K562 (cell line): ENCODE measurements at places on chromosomes 3 and 15. TPM values are rescaled to one million over a fixed set of nuclear protein-coding genes. Genes with fewer than 3 reads are reported as not detected.

ACKR4 gene
- not detected in 2 replicates for total RNA-seq

CEP19 gene
- 2.3 and 2.5 TPM in 2 replicates for total RNA-seq

C3orf85 gene
- not detected in 2 replicates for total RNA-seq

STARD9 gene
- 3.9 and 6.0 TPM in 2 replicates for total RNA-seq

- no peak for DNase-seq
Measured at GRCh38 chr15:62428259-62428658, 263.2 kb upstream of the C2CD4B start.

DNA sequence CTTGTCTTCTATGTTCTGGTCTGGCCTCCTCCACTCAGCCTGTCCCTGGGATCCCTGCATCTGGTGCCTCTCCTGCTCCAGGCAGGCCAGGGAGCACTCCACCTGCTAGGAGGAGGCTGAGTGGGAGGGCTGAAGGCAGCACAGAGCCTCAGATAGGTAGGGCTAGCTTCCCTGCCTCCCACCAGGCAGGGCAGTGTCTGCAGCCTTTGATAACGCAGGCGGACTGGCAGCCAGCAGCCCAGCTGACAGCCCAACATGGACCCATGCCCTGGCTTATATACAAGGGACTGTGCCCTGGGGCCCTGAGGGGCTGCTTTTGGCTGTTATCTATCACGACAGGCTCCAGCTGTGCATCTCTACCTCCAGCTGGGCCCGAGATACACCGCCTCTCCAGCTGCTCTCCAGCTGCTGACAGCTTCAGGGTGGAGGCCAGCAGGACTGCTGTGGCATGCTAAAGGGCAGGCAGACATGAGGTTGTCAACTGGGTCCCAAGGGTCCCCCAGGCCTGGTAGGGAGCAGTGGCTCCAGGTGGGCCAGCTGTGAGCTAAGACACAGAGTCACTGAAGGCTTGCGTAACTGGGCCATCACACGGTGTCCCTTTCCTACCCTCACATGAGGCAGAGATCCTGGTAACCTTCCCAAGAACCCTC, 5.2 kb upstream of the CLK3 start:
- peak; percentile 94 for DNase-seq

DNA sequence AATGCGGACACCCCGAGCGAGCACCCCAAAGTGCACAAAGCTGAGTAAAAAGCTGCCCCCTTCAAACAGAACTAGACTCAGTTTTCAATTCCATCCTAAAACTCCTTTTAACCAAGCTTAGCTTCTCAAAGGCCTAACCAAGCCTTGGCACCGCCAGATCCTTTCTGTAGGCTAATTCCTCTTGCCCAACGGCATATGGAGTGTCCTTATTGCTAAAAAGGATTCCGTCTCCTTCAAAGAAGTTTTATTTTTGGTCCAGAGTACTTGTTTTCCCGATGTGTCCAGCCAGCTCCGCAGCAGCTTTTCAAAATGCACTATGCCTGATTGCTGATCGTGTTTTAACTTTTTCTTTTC, 5.3 kb downstream of the BHLHE40 start:
- no peak for DNase-seq

DNA sequence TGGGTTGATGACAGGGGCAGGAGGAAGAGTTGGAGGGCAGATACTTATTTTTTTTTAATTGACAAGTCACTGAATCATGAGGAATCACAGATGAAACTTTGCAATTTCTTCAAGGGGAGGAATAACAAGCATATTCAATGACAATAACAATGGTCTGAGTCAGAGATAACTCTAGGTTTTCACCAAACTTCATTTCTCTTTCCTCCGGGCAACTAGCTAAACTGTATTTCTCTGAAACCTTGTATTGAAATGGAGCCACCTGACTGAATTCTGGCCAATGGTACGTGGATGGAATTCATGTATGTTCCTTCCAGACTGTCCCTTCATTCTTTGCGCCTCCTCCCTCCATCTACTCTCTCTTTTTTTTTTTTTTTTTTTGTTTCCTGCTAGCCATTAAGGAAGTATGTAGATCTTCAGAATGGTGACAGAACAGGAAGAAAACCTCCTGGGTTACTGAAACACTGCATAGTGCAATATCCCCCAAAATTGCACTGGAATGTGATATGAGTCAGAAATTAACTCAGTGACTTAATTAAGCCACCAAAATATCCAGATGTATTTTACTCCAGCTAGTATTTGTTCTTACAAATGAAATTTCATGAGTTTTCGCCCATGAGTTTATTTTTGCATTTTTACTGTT, 495.4 kb downstream of the OTOL1 start:
- no peak for DNase-seq

GRCh38 chr3:31237887-31238286, 294.8 kb upstream of the STT3B start:
- DNase-seq = no peak

GRCh38 chr3:33855884-33856546, 57.6 kb downstream of the PDCD6IP start:
- DNase-seq = no peak

DNA sequence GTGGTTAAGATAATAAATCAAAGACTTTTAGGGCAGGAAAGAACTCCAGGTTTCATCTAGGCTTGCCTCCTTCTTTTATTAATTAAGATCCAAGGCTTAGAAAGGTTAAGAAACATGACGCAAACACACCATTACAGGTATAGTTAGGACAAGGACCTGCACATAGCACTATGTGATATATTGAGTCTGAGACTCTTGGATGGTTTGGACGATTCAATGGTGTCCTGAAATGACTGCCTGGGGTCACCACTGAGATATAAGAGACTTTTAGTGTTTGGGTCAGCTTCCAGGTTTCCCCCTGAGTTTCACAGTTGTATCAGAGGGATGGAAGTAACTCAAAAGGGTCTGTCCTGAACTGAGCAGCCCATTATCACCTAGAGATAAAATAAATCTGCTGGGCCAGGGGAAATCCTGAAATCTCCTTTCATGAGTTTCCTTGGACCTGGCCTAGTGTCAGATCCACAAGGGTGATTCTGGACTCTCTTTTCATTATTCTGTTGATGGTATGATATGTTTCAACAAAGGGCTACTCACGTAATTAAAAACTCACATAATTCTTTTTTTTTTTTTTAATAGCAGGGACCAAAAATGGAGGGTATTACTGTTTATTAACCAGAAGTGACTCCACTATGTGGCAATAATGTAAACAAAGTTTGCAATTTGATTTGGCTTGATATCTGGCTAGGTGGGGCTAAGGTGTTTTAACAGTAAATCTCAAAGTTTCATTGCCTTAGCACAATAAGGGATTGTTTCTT, 55.6 kb upstream of the ADGRG7 start:
- DNase-seq = no peak

GRCh38 chr3:64456674-64457073, 231.1 kb downstream of the ADAMTS9 start:
- DNase-seq = no peak

DNA sequence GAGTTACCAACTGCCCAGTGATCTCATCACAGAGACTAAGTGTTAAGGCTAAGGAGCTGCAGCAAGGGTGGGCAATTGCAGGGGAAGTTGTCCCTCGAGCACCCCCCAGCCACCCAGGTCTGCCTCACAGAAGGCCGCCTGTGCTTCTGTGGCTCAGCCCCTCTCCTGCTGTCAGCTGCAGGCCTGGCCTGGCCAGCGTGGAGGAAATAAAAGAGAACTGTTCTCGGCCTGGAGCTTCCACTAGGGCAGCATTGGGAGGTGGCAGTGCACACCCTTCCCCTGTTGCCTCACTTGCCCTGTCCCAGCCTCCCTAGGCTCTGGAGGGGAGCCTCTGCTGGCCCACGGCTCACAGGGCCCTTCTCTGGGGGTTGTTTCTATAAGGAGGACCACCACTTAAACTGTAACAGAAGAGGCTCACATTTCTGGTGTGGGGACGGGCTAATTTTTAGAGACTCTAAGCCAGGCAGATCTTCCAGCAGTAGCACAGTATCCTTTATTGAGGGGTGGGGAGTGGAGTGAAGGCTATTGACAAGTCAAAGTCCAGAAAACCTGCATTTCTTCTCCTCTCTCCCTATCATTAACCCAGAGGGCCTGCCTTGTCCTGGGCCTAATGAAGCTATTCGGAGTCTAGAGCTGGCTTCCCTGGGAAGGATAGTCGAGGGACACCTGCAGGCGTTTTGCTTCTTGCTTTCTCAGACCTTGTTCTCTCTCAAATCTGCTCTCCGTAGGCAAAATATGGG, 75.6 kb upstream of the ADPGK start:
- DNase-seq = no peak

DNA sequence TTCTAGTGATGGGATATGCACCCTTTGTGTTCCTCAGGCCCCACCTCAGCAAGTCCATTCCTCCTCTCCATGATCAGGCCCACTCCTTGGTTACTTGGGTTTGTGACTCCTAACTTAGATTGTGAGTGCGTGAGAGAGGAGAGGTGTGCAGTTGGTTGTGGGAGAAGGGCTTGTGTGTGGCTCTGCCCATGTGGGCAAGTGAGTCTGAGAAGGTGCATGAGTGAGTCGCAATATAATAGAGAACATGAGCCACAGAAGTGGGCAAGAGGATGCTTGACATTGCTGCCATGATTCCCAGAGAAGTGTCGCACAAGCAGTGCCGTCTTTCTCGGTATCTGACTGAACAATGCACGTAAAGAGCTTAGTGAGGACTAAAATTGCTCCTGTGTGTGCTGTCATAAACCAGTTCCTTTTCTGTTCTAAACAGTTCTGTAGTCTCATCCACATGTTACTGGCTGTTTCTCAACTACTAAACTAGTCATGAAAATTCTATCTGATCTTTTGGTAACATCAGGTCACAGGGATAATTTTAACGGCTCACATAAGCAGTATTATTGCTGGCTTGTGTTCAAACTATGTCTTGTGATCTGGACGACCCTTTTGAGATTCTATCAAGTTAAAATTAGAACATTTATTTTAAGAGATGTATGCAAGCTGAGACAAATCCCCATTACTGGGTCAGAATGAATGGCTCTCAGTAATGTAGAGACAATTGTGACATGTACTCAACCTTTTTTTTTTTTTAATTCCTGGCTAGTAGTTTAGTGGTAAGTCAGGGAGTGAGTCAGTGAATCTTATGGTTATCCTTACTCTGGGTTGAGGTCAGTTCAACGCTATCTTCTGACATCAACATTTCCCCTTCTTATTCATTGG, 25.6 kb downstream of the GYG1 start:
- DNase-seq = no peak

GRCh38 chr3:183449391-183449790, 21.0 kb upstream of the MCF2L2 start:
- DNase-seq = peak; percentile 81

DNA sequence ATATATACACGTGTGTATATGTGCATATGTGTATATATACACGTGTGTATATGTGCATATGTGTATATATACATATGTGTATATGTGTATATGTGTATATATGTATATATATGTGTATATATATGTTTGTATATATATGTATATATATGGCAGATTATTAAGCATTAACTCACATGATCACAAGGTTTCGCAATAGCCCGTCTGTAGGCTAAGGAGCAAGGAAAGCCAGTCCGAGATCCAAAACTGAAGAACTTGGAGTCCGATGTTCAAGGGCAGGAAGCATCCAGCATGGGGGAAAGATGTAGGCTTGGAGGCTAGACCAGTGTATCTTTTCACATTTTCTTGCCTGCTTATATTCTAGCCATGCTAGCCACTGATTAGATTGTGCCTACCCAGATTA, 23.7 kb downstream of the NAALADL2 start:
- DNase-seq = no peak

DNA sequence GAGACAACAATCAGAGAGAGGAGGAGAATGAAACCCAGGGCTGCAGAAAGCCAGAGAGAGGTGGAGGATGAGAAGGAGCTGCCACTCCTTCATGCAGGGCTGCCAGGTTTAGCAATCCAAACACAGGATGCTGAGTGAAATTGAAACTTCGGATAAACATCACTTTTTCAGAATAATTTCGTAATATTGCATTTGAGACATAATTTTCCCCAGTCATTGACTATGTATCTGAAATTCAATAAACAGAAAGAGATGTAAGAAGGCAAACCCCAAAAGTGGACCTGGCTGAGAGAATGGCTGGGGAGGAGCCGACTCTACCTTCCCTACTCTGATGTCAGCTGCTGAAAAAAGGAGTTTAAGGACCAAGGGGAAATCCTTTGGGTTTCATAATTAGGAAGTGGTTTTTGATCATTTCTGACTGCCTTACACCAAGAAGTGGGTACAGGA, 33.8 kb downstream of the SLC9A9 start:
- DNase-seq = no peak

DNA sequence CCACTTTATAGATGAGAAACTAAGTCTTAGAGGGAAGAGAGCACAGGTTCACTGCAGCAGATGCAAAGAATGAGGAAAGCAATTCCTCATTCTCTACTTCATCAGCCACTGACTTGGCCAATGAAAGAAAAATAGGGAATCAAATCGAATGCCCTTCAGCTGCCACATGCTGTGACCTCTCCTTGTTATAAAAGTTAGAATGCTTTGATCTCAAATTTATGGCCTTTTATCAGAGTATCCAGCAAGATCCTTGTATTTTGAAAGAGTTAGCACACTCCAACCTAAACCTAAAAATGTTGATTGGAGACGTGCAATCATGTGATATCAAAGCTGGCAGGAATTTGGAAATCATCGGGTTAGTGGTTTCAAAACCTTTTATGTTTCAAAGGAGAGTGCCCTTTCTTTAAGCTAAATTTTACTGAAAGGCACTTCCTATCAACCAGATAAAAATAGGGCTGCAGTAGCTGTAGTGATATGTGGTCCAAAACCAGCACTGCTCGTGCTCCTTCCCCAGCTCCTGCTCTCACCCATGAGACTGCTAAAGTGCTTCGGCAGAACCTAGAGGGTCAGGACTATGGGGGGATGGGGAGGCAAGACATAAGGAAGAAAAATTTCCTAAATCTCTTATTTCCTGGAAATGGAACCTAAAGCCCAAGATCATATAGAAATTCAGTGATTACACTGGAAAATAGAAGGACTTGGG, 617.0 kb downstream of the PYDC2 start:
- no peak for DNase-seq

DNA sequence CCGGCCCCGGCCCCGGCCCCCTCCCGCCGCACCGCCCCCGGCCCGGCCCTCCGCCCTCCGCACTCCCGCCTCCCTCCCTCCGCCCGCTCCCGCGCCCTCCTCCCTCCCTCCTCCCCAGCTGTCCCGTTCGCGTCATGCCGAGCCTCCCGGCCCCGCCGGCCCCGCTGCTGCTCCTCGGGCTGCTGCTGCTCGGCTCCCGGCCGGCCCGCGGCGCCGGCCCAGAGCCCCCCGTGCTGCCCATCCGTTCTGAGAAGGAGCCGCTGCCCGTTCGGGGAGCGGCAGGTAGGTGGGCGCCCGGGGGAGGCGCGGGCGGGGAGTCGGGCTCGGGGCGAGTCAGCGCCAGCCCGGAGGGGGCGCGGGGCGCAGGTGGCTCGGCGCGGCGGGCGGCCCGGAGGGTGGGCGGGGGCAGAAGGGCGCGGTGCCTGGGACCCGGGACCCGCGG, 352 bp downstream of the CHRD start:
- DNase-seq = peak; percentile 87

DNA sequence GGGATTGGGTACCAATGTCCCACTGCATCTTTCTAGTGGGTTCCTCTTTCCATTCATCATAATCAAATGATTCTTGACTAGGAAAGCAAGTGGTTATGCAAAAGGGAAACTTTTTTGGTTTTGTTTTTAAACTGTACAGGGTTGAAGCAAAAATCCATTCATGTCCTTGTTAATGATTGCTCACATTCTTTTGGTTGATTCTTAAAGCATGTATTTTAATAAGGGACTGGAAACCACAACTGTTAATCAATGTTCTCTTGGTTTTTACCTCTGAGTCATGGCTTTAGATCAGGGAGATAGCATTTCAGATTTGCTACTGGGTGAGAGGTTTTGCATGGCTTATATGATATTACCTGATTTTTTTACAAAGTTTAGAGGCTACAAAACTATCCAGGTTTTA, 371.7 kb upstream of the RGMA start:
- DNase-seq = no peak

GRCh38 chr3:169769287-169770181, at the start of gene ACTRT3:
TSS of gene ACTRT3 (minus strand) at chr3:169769561. CDS start at chr3:169769520, 41 bp downstream.
- no peak for DNase-seq

- no peak for DNase-seq
Measured at GRCh38 chr15:87268675-87269074, 987.9 kb downstream of the NTRK3 start.
